ENCODE measurements at places on chromosomes 16 and 17. TPM values are rescaled to one million over a fixed set of nuclear protein-coding genes. Genes with fewer than 3 reads are reported as not detected.
A peak's percentile ranks its signal among the peaks of the same experiment; 100 is the strongest.

DNA sequence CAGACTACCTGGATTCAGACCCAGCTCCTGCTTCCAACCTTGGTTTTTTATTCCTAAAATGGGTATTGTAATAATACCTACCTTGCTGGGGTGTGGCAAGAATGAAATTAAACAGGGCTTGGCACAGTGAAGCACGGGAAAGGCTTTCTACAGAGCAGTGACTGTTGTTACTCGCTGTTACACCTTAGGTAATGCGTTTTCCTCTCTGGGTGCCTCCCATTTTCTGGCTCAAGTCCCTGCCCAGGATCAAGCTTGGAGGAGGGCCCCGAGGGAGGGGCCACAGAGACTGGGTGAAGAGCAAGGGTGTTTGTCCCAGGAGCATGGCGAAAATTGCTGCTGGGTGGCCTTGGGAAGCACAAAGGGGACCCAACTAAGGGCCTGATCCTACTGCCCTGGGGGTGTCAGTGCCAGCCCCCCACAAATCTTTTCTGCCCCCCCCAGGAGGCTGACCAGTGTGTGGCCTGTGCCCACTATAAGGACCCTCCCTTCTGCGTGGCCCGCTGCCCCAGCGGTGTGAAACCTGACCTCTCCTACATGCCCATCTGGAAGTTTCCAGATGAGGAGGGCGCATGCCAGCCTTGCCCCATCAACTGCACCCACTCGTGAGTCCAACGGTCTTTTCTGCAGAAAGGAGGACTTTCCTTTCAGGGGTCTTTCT is 13.3 kb downstream of the MIEN1 start:
- DNase-seq: no peak
- no peaks in the 10 kb centered on the region for H3K4me1 ChIP-seq
- H3K4me3 ChIP-seq: no peak overlapping the region
- no peak overlapping the region for H3K27ac ChIP-seq
- no peaks in the 10 kb centered on the region for H3K27me3 ChIP-seq

DNA sequence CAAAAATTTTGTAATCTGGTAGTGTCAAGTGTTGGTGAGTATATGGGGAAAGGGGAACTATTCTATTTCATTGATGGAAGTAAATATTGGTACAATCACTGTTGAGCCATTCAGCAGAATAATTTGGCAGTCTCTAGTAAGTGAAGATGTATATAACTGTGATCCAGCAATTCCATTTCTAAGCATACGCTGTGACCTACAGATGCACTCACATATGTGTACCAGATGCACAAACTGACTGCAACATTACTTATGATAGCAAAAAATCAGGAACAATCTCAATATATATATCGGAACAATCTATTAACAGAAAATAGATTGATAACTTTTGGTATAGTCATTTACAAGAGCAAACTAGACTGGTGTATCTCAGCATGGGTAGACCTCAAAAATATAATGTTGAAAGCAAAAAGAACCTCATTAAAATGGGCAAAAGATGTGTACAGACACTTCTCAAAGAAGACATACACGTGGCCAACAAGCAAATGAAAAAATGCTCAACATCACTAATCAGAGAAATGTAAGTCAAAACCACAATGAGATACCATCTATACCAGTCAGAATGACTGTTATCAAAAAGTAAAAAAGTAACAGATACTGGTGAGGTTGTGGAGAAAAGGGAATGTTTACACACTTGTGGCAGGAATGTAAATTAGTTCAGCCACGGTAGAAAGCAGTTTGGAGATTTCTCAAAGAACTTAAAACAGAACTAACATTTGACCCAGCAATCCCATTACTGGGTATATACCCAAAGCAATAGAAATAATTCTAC is 20.7 kb downstream of the ADAP2 start:
- no peak overlapping the region for H3K4me3 ChIP-seq
- no peaks in the 10 kb centered on the region for H3K27me3 ChIP-seq
- no peaks in the 10 kb centered on the region for H3K36me3 ChIP-seq
- H3K4me1 ChIP-seq: no peaks in the 10 kb centered on the region
- DNase-seq: no peak

TTYH2 gene
- total RNA-seq: 3.0 TPM

GRCh38 chr16:69105501-69106361 is at the start of gene HAS3:
Gene HAS3 (plus strand): TSS chr16:69105653. CDS start chr16:69109396, 3,743 bp downstream.
- peak; percentile 58 for DNase-seq
- H3K27me3 ChIP-seq: peaks cover 55% of the 10 kb centered on the region
- H3K4me3 ChIP-seq: peak within 1 kb of the TSS; percentile 96
- H3K27ac ChIP-seq: no peak within 1 kb of the TSS

SLC13A2 gene
- total RNA-seq: not detected

CFAP97D1 gene
- not detected for total RNA-seq

ST6GALNAC2 gene
- total RNA-seq: 4.5 TPM

UBALD1 gene
- 14.8 TPM for total RNA-seq

GRCh38 chr17:79600681-79601131 is 10.1 kb downstream of the RBFOX3 start:
- peaks cover 61% of the 10 kb centered on the region for H3K27me3 ChIP-seq
- no peaks in the 10 kb centered on the region for H3K36me3 ChIP-seq

- no peak for DNase-seq
- H3K4me1 ChIP-seq: no peaks in the 10 kb centered on the region
- H3K27me3 ChIP-seq: no peaks in the 10 kb centered on the region
- no peaks in the 10 kb centered on the region for H3K36me3 ChIP-seq
- H3K27ac ChIP-seq: no peak overlapping the region
- H3K4me3 ChIP-seq: no peak overlapping the region
Observed at GRCh38 chr16:26651464-26651863, 415.3 kb upstream of the C16orf82 start.

GRCh38 chr16:569445-570254 is at the start of gene PIGQ:
Gene PIGQ (plus strand): TSS chr16:569968. CDS start chr16:574075, 4,107 bp downstream.
- DNase-seq: peak; percentile 59
- H3K27ac ChIP-seq: peak within 1 kb of the TSS; percentile 71
- peaks cover 29% of the 10 kb centered on the region for H3K4me1 ChIP-seq
- peak within 1 kb of the TSS; percentile 93 for H3K4me3 ChIP-seq

- peaks cover 9% of the 10 kb centered on the region for H3K27me3 ChIP-seq
- H3K36me3 ChIP-seq: no peaks in the 10 kb centered on the region
- H3K27ac ChIP-seq: no peak overlapping the region
- H3K4me3 ChIP-seq: no peak overlapping the region
- no peak for DNase-seq
Observed at GRCh38 chr16:67518676-67519075, 10.0 kb upstream of the RIPOR1 start.

NEUROD2 gene
- not detected for total RNA-seq

- no peak for DNase-seq
- peak overlapping the region; percentile 86 for H3K27ac ChIP-seq
Observed at GRCh38 chr16:68366062-68366461, 55.2 kb downstream of the PRMT7 start.

GRCh38 chr17:4086041-4086483 is 56.8 kb downstream of the ZZEF1 start:
- H3K27ac ChIP-seq: no peak overlapping the region
- no peak for DNase-seq
- H3K4me3 ChIP-seq: no peak overlapping the region
- no peaks in the 10 kb centered on the region for H3K4me1 ChIP-seq
- no peaks in the 10 kb centered on the region for H3K27me3 ChIP-seq
- H3K36me3 ChIP-seq: peaks cover 7% of the 10 kb centered on the region

GRCh38 chr16:31712064-31712540 is 161.5 kb upstream of the ZNF267 start:
- H3K27ac ChIP-seq: no peak overlapping the region
- peak overlapping the region; percentile 100 for H3K4me3 ChIP-seq
- no peak for DNase-seq
- peaks cover 25% of the 10 kb centered on the region for H3K4me1 ChIP-seq

GRCh38 chr16:21614896-21615295 is 15.5 kb downstream of the METTL9 start:
- peaks cover 22% of the 10 kb centered on the region for H3K4me1 ChIP-seq
- no peak overlapping the region for H3K4me3 ChIP-seq
- peaks cover 2% of the 10 kb centered on the region for H3K36me3 ChIP-seq
- H3K27me3 ChIP-seq: no peaks in the 10 kb centered on the region
- no peak overlapping the region for H3K27ac ChIP-seq
- no peak for DNase-seq

- H3K4me3 ChIP-seq: no peak overlapping the region
- no peak for DNase-seq
- no peak overlapping the region for H3K27ac ChIP-seq
- no peaks in the 10 kb centered on the region for H3K27me3 ChIP-seq
Observed at GRCh38 chr17:65918500-65918899, 273.4 kb downstream of the CEP112 start.

DNA sequence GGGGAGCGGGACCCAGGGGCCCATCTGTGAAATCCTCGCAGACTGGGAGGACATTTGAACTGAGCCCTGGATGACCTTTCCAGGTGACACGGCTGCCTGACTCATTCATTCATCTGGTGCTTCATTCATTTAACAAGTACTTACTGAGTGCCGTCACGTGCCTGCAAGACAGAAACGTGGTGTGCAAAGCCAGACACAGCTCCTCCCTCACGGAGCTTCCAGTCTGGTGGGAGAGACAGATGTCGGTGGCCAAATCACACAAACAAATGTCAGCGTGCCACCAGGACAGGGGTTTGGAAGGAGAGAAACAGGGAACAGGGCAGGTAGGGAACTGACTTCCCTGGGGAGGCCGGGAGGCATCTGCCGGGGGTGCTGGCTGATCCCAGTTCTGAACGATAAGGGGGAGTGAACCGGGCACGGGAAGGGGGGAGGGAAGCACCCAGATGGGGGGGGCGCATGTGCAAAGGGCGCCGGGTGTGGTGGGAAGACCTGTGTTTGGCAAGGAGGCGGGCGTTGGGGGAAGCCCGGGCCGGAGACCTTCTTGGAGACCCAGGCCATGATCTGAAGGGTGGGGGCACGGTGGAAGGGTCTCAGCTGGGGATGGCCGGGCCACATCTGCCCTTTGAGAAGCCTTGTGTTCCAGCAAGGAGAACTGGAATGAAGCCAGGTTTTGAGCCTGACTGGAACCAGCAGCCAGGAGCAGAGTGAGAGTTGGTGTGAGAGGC is 93.6 kb upstream of the CIBAR2 start:
- no peaks in the 10 kb centered on the region for H3K27me3 ChIP-seq
- H3K36me3 ChIP-seq: no peaks in the 10 kb centered on the region
- peaks cover 45% of the 10 kb centered on the region for H3K4me1 ChIP-seq
- DNase-seq: no peak

- H3K4me1 ChIP-seq: peaks cover 4% of the 10 kb centered on the region
- no peak overlapping the region for H3K4me3 ChIP-seq
- no peak overlapping the region for H3K27ac ChIP-seq
- no peaks in the 10 kb centered on the region for H3K36me3 ChIP-seq
Observed at GRCh38 chr16:73945631-73946030, 351.0 kb upstream of the PSMD7 start.

- DNase-seq: no peak
- H3K27me3 ChIP-seq: peaks cover 39% of the 10 kb centered on the region
- no peak overlapping the region for H3K4me3 ChIP-seq
Observed at GRCh38 chr16:23709536-23709935, 3.5 kb downstream of the ERN2 start.

DNA sequence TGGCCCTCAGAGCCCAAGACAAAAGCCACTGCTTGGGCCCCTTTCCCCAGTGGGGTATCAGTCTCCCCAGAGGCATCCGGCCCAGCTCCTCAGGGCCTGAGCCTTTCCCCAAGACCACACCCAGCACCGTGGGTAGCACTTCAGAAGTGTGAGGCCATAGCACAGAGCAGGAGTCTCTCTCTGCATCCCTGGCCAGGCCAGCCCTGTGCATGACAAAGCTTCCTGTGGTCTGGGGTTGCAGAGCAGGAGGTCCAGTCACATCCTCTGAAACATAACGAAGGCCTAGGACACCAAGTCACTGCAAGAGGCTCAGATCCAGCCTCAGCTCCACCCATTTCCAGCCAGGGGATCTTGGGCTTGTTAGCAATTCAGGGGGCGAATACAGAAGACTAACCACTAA is 56.8 kb upstream of the ZNF423 start:
- peaks cover 15% of the 10 kb centered on the region for H3K4me1 ChIP-seq
- DNase-seq: no peak
- H3K27me3 ChIP-seq: no peaks in the 10 kb centered on the region
- no peak overlapping the region for H3K27ac ChIP-seq
- H3K36me3 ChIP-seq: no peaks in the 10 kb centered on the region

DNA sequence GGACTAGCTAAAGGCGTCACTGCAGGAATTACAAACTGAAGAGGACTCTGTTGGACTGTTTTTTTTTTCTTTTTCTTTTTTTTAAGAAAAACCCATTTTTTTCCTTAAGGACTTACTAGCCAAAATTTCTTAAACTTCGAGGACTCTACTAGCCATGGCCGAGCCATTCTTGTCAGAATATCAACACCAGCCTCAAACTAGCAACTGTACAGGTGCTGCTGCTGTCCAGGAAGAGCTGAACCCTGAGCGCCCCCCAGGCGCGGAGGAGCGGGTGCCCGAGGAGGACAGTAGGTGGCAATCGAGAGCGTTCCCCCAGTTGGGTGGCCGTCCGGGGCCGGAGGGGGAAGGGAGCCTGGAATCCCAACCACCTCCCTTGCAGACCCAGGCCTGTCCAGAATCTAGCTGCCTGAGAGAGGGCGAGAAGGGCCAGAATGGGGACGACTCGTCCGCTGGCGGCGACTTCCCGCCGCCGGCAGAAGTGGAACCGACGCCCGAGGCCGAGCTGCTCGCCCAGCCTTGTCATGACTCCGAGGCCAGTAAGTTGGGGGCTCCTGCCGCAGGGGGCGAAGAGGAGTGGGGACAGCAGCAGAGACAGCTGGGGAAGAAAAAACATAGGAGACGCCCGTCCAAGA is 878 bp downstream of the HEXIM1 start:
- H3K4me3 ChIP-seq: peak overlapping the region; percentile 95
- no peaks in the 10 kb centered on the region for H3K36me3 ChIP-seq
- H3K4me1 ChIP-seq: peaks cover 56% of the 10 kb centered on the region
- H3K27ac ChIP-seq: peak overlapping the region; percentile 99

DNA sequence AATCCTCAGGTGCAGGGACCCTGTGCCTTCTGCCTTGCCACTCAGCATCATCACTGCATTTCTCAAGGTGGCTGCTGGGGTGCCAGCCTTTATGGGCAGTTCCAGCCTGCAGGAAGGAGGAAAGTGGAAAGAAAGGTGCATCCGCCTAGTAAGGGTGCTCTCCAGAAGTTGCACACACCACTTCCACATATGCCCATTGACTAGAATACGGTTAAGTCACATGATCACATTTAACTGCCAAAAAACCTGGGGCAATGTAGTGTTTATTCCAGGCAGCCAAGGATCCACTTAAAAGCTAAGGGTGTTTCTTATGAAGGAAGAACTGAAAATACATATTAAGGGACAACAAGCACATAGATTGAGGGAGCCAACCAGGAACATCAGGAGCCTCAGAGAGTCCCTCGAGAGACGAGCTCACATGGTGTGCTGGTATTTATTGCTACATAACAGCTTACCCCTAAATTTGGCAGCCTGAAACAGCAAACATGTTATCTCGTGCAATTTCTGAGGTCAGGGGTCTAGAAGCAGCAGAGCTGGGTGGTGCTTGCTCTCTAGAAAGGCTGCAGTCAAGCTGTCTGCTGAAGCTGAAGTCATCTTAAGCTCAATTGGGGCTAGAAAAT is 52.0 kb upstream of the MMP2 start:
- H3K4me3 ChIP-seq: no peak overlapping the region
- H3K36me3 ChIP-seq: no peaks in the 10 kb centered on the region
- no peak for DNase-seq
- peaks cover 16% of the 10 kb centered on the region for H3K27me3 ChIP-seq
- H3K4me1 ChIP-seq: peaks cover 5% of the 10 kb centered on the region
- H3K27ac ChIP-seq: no peak overlapping the region
